ENCODE measurements at places on chromosomes 6 and 20.

- peak; percentile 33 for DNase-seq
Observed at GRCh38 chr20:32536851-32537656, 48.1 kb downstream of the NOL4L start.

DNA sequence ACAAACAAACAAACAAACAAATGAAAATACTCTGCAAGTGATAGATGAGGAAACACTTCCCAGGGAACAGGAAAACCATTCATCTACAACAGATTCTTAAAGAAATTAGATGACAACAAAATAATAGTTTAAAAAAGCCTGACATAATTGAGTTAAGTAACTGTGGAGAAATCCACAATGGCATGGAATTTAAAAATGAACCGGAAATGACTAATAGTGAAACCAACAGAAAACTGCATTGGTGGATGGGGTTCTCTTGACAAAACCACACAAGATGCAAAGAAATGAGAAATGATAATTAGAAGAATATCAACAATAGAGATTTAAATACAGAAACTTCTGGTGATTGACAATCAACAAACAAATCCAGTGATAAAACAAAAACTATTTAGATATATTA, 785.6 kb downstream of the QKI start:
- DNase-seq, result no peak

- DNase-seq, result no peak
Observed at GRCh38 chr20:42857446-42857845, 332.3 kb downstream of the PTPRT start.

GRCh38 chr6:129135451-129135850, 252.5 kb downstream of the LAMA2 start:
- DNase-seq, result no peak

GRCh38 chr6:52634211-52634610, 36.7 kb upstream of the TMEM14A start:
- no peak for DNase-seq

- no peak for DNase-seq
Observed at GRCh38 chr6:70886661-70887060, 70.2 kb downstream of the B3GAT2 start.

Measured in activated CD4-positive, CD25-positive, alpha-beta regulatory T cell treated with anti-CD3 and anti-CD28 coated beads, Interleukin-2, amount 50 U/mL, for 16 hours (primary cell).